ENCODE measurements at places on chromosomes 2 and 18.

DNA sequence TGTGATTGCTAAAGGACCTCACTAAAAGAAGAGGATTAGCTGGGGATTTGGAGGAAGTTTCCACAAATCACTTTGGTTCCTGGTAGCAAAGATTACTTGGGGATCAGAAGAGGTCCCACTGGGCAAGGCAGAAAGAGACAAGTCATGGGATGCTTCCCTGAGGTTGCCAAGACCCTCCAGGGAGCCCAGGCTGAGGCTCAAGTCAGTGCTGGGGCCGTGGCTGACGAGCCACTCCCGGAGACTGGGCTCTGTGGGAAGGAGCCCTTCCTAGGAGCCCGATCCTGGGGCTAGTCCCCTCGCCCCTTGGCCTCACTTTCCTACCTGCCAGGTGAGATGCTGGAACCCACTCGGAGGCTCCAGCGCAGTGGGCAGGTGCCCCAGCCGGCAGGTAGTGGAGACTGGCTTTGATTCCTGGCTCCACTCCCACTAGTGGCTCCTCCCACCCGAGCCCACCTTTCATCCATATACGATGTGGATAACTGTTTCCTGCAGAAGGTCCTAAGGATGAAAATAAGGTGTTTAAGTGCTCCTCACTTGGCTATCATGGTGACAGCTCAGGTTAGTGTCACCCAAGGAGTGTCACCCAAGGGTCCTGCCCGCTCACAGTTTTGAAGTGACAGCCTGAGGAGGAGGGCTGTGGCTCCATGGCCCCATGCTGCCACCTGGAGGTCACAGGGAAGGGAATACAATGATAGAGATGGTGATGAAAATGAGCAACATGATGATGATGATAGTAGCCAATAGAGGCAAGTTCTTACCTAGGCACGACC is 100.5 kb downstream of the CAPN13 start:
- DNase-seq = no peak

GRCh38 chr2:196798980-196799379 is 503 bp downstream of the GTF3C3 start:
- peak; percentile 1 for DNase-seq

- peak; percentile 89 for DNase-seq
These were observed at the start of gene MAPRE2 for GRCh38 chr18:35040988-35041814. TSS of gene MAPRE2 (plus strand) at chr18:35041413. CDS start at chr18:35041540, 127 bp downstream.

DNA sequence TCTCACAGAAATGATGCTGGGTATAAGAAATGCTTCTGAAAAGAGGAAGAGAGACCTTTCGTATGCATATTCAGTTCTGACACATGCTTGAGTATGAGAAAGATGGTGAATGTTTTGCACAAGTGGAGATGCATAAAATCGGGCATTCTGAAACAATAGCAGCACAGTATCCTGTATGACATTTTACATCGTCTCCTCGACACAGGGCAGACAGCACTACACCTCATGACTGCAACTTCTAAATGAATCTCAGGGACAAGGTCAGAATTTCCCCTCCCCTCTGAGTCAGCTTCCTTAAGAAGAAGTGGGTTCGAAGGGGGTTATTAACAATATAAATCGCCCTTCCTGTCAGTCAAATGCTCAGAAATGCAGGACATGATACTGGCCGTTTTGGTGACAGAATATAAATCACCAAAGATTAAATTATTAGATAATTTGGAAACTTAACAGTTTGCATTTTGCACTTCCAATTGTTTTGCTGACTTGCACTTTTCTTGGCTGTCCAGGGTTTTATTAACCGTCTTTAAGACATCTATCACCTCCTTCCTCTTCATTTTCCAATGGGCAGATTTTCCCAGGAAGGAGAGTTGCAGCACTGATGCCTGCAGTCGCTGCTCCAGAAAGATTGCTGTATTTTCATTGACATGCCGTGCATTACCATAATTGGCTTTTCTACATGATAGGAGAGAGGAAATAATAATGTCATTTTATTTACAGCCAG is 57.2 kb downstream of the TSHZ1 start:
- no peak for DNase-seq

- DNase-seq = no peak
These were observed 47.3 kb downstream of the SOCS6 start for GRCh38 chr18:70335892-70336726.

- no peak for DNase-seq
These were observed 19.7 kb upstream of the IKZF2 start for GRCh38 chr2:213171147-213171546.

- DNase-seq = no peak
These were observed 45.2 kb downstream of the ACVR1 start for GRCh38 chr2:157830696-157831570.

DNA sequence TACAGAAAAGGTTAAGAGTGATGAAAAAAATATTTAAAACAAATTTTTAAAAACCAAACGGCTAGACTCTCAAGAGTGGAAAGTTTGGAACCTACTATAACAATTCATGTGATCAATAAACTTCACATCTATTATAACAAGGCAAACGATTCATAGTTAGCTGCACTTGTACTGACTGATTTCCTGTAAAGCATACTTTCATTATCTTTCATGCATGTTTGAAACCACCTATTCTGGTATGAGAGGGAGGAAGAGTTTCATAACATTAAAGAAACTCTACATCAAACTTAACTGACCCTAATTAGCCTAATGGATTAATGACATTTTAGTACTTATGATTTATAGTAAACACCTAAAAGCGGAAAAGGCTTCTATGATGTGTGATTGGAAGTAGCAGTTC is 43.7 kb upstream of the VWC2L start:
- DNase-seq = no peak

All from forelimb muscle (tissue), 1 donor.